SHP77 treated with DMSO at 0.1 percent for 48 hours (cell line): ENCODE measurements at places on chromosomes 1 and 21.

DNA sequence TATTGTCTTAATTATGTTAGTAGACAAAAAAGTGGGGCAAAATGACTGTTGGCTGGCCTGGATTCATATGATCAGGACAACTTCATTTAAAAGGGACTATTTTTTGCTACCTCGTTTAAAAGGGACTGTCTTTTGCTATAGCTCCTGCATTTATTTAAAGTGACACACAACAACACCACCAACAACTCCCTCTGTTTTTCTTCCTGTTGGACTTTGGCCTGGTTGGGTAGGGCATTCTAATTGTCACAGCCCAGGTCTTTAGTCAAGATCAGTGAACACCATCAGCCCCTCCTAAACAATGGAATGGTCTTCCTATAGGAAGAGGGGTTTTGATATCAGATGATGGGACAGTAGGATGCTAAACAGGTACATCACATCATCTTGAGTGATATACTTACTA is 241.8 kb downstream of the GPR52 start:
- DNase-seq = no peak

DNA sequence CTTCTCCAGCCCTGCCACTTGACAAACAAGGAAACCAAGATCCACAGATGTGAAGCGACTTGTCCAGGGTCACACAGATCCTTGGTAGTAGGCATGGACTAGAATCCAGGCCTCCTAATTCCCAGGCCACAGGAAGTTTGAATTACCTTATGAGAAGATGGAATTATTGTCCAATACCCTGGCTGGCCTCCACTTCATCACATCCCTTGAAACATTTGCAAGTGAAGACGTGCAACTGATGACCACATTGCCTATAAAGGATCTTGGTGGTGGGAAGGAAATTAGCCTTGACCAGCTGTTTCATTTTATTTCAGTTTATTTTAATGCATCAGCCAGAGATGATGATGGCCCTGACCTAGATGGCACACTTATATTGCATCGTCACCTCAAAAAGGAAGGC is 165.8 kb upstream of the CAMK1G start:
- DNase-seq = no peak

- peak; percentile 35 for DNase-seq
Measured at GRCh38 chr1:165162671-165163241, 193.8 kb downstream of the LMX1A start.

DNA sequence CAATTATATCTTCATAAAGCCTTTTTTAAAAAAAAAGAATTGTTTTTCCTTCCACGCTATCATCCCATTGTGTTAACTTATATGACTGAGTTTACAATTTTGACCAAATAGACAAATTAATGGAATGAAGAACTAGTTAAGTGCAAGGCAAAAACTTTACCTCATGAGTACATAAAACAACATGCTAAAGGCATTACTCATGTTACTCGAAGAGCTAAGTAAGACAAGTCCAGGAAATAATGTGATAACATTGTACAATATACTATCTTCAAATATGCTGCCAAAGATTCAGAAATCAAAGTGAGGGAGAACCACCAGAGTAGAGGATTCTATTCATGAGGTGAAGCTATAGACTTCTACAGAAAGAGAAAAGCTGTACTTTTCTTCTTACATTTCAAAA is 24.2 kb upstream of the DYNLT5 start:
- no peak for DNase-seq
